Pancreas (tissue), 10 donors: ENCODE measurements at places on chromosomes 1 and 21. TPM values are rescaled to one million over a fixed set of nuclear protein-coding genes. Genes with fewer than 3 reads are reported as not detected.

- no peak for DNase-seq
Measured at GRCh38 chr1:11788549-11789053, 17.2 kb downstream of the MTHFR start.

GRCh38 chr1:162056043-162056442, 13.4 kb upstream of the NOS1AP start:
- peak; percentile 44 for DNase-seq

- peak; percentile 96 for DNase-seq
Measured at GRCh38 chr1:156659988-156660751, 17.0 kb downstream of the NES start.

- DNase-seq = no peak
Measured at GRCh38 chr1:206754011-206754410, 16.6 kb upstream of the IL19 start.

GRCh38 chr1:7069931-7070330, 284.7 kb downstream of the CAMTA1 start:
- DNase-seq = no peak

DNA sequence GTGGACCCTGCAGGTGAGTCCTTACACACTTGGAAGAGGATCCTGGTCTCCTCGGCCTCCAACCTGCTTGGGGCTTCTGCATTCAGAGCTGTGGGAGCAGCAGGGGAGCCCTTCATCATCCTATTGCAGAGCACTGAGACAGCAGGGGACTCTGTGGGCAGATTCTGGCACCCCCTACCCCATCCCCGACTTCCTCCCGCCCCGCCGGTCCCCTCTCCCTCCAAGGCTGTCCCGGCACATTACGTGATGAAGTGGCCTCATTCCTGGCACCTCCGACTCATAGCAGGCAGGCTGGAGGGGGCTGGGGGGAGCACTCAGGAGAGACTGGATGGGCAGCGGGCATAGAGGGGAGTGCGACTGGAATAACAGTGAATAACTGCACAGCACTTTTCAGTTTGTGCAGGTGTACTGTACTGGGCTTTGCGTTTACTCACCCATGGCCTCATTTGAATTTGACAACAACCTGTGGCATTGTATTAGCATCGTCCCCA, 394.1 kb downstream of the MATN1 start:
- no peak for DNase-seq

DNA sequence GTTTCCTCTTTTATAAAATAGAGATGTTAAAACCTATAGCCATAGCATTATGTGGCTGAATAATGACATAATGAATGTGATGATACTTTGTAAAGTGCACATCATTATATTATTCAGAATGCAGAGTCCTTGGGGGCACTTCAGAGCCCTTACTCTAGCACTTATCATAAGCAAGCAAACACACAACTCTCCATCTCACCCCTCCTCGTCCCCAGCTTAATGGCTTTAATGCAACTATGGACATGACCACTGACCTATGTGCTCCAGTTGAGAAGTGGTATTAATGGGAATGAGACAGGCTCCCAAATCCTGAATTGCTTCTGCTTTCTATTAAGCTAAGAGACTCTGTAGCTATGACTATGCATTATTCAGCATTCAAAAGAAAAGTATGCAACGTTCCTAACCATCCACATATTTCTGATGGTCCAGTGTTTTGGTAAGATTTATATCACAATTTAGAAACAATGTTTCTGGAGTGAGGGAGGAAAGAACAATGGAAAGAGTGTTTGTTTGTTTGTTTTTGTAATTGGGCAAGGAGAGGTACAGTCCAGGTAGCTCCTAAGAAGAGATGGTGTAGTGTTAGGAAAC, 194.0 kb upstream of the PLXNA2 start:
- DNase-seq = no peak

DNA sequence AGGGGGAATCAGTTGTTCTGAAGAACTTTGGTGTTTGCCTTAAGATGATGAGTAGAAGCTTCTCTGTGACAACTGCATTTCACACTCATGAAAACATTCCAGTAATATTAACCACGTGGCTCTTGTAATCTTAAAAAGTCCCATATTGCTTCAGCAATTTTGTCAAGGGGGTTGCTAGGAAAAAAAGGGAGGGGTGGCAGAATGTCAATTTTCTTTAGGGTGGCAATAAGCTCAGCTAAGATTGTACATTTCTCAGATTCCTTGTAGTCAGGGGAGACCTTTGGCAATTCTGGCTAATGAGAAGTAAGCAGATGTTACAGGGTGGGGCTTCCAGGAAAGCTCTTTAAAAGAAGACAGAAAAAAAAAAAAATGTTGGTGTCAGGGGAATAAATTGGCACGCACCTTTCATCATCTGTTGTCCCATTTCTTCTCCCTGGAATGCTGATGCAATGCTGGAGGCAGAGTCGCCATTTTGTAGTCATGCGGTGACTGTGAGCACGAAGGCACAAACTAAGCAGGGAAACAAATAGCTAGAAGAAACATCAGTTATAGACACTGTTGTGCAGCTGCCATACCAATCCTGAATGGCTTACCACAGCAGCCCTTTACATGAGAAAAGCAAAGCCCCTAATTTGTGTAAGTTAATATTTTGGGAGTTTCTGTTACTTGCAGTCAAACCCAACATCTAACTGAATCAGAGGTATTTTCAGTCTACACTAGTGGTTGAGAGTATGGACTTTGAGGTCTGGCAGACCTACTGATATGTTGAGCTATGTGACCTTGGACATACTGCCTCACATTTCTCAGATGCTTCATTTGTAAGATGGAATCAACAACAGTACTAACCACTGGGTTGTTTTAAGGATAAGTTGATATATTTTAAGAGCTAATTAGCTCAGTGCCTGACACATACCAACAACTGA, 56.1 kb upstream of the MRPS6 start:
- DNase-seq = no peak

GRCh38 chr1:190029441-190029840, 448.2 kb downstream of the BRINP3 start:
- no peak for DNase-seq

- peak; percentile 39 for DNase-seq
Measured at GRCh38 chr1:184622136-184622823, 132.4 kb downstream of the EDEM3 start.

DNA sequence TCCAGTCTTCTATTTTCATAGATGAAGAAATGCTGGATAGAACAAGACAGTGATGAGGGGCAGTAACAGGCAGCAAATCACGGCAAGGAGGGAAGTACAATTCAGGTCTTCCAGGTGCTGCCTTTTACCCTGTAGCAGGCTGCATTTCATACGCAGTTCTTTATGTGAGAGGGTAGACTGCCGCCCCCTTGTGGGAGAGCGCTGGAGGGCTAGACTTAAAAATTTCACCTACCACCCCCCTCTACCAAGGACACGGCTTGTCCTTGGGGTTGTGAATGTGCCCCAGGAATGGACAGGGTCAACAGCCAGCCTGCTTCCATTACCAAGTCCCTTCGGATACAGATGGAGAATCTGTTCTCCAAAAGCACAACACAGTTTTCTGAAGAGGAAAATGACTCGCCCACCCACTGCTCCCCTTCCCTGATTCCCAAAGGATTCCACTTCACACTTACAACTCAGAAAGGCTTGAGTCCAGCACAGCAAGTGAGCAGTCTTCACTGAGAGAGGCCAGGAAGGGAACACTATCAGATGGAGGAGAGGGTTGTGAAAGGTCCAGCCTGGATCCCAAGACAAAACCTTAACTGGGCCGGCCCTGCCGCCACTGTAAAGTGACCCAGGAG, 7.4 kb downstream of the WDR77 start:
- DNase-seq = no peak

GRCh38 chr1:114189398-114189797, 35.7 kb upstream of the SYT6 start:
- no peak for DNase-seq

DNA sequence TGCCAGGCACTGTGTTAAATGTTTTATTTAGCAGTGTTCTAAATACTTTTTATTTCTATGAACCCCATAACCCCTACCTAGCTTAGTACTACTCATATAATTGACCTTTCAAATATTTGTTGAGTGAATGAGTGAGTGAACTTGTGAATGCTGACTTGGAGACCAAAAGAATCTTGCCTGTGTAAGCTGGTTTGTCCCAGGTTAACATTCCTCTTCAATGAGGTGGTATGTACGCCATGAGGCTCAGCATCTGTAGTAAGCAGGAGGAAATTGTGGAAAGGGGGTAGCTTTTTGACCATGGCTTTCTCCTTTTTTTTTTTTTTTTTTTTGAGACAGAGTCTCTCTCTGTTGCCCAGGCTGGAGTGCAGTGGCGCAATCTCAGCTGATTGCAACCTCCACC, 14.6 kb downstream of the MED18 start:
- no peak for DNase-seq

- no peak for DNase-seq
Measured at GRCh38 chr1:165409657-165410358, 35.1 kb downstream of the RXRG start.

DNA sequence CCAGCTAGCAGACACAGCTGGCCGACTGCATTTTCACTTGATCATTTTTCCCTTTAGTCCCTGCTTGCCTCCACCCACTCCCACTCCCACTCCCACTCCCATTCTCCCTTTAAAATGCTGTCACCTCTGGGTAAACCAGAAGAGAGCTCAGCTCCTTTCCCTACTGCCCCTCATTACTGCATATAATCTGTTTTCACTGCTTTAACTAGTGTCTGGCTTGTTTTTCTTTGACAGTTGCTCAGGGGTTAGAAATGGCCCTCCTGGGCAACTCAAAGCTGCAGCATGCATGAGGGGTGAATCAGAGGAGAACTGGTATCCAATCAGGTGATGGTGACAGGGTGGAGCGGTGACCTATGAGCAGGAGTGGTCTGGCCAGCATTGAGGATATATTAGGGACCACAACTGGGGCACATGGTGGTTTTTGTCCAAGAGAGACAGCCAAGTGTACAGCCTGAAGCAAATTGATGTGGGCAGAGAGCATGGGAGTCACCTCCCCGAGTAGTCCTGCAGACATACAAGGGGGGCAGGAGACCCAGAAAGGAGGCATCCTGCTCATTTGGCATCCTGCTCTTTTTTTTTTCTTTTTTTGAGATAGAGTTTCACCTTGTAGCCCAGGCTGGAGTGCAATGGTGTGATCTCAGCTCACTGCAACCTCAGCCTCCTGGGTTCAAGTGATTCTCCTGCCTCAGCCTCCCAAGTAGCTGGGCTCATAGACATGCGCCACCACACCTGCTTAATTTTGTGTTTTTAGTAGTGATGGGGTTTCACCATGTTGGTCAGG, 42.6 kb upstream of the SRSF10 start:
- DNase-seq = no peak

GRCh38 chr1:114986286-114986685, 43.3 kb upstream of the TSHB start:
- DNase-seq = no peak

DNA sequence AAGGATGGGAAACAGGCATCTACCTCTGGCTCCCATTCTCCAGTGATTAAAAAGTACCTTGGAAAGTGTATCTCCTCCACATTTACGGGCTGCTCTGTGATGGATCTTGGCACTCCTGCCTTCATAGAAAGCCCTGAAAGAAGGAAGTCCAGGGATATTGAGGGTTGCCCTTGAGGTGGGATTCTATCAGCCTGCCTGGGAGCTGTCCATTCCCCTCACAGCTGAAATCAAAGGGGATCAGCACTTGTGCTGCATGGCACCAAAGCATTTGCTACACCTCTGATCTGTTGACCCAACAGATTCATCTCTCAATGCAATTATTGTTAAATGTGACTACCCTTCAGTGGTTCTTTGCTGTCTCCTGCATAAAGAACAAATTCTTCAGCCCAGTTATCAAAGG, 442.0 kb upstream of the RUNX1 start:
- no peak for DNase-seq

Gene SERPINC1
- not detected for polyA plus RNA-seq

Gene REN
- polyA plus RNA-seq = 0.28 TPM

Gene FLG
- 0.04 TPM for polyA plus RNA-seq

Gene MAP3K7CL
- polyA plus RNA-seq = 7.3 TPM

Gene SETD4
- polyA plus RNA-seq = 12.4 TPM

Gene KRTAP8-1
- not detected for polyA plus RNA-seq

Gene GPR25
- polyA plus RNA-seq = not detected

Gene RCSD1
- polyA plus RNA-seq = 0.89 TPM
